ENCODE measurements at places on chromosomes 4 and X.

DNA sequence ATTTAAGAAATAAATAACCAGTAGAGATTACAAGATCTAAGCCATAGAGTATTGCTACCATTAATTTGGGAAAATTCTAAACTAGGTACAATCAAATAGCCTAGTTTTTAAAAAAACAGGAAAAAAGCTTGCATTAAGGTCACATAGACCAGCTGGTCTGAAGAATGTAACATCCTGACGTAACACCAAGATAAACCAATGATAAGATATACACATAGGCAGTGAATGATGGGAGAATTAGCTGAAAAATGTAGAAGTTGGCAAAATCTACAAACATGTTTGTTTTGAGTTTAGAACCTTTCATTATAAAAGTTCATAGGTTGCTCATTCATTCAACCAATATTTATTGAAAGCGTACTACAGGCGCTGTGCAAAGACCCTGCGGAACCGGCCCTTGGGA, 120.0 kb downstream of the SH3RF1 start:
- no peak for DNase-seq

DNA sequence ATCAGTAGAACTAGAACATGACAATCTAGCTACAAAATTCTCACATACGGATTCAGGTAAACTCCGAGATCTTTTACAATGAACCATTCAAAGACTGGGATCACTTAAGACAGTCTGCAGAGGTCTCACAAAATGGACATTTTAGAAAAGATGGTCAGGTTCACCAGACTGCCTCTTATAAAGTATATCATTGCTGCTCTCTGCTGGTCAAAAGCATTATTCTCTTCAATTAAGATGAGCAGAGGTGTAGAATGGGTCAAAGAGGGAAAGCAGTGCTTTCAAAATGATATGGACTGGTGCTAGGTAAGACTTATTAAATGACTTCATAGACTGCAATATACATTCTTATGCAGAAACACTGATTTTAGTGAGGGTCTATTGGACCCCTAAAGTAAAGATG, 434.7 kb downstream of the PACRGL start:
- no peak for DNase-seq

- no peak for DNase-seq
These were observed 9.0 kb downstream of the SSR4 start for GRCh38 chrX:153803211-153804099.

- DNase-seq, result no peak
These were observed 108.1 kb downstream of the UCHL1 start for GRCh38 chr4:41364876-41365275.

- no peak for DNase-seq
These were observed 39.4 kb upstream of the RHOH start for GRCh38 chr4:40157436-40157835.

DNA sequence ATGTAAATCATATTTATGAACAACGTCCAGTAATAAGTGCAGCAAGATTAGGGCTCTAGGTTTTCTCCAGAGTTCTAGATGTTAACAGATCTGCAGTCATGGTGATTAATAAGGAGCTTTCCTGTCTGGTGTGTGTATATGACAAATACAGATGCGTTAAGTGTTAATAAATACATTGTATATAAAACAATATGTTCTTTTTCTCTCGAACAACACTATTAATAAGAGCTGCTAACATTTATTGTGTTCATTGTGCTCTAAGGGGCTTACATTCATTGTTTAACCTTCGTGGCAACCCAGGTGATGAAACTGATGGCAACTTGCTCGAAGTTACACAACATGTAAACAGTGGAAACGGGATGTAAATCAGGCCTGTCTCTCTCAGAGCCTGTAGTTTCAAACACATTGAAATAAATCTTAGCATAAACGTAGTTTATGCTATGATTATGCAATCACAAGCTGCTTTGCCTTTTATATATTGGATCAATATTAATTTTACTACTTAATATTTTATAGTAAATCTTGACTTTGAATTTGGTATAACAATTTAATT, 547 bp upstream of the CLGN start:
- no peak for DNase-seq

- no peak for DNase-seq
These were observed 256.3 kb downstream of the CENPC start for GRCh38 chr4:67288964-67289363.

GRCh38 chr4:11446155-11446811, 17.6 kb upstream of the HS3ST1 start:
- no peak for DNase-seq

DNA sequence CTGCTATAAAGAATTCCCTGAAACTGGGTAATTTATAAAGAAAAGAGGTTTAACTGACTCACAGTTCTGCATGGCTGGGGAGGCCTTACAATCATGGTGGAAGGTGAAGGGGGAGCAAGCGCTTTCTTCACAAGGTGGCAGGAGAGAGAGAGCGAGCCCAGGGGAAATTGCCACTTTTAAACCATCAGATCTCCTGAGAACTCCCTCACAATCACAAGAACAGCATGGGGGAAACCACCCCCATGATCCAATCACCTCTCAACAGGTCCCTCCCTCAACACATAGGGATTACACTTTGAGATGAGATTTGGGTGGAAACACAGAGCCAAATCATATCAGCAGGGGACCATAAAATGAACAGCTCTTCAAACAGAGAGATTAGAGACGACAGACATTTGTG, 198.6 kb downstream of the MAGEB5 start:
- DNase-seq, result no peak

- DNase-seq, result no peak
These were observed 24.2 kb upstream of the CXCL2 start for GRCh38 chr4:74123065-74123728.

DNA sequence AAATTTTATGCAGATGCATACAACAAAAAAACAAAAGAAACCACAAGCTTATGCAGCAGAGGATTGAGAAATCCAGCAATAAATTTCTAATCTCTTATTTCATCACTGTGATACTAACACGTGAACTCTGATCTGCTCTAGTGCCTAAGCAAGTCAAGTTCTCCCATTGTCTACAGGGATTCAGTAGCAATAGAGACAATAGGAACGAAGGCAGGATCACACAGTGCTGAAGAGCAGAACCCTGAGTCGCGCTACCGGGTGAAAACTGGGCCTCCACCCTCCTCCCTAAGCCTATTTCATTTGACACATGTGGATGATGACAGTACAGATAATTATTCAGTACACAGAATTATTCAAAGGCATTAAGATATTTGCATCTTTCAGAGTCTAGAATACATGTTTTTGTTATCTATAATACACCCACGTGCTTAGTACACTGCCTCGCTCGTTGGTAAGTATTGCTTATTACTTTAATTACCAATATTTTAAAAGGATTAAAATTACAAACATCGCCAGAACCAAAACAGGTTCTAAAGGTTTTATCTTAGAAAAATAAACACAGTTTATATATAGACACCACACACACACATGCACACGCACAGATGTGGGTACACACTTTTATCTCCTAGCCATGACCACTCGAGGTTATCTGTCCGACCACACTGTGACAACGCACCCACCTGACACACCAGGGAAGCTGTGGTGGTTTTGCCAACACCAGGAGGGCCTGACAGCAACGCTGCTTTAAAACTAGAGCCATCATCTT, 60.1 kb downstream of the RFC1 start:
- DNase-seq, result no peak

GRCh38 chr4:17494258-17495190, 17.4 kb downstream of the QDPR start:
- DNase-seq, result no peak

DNA sequence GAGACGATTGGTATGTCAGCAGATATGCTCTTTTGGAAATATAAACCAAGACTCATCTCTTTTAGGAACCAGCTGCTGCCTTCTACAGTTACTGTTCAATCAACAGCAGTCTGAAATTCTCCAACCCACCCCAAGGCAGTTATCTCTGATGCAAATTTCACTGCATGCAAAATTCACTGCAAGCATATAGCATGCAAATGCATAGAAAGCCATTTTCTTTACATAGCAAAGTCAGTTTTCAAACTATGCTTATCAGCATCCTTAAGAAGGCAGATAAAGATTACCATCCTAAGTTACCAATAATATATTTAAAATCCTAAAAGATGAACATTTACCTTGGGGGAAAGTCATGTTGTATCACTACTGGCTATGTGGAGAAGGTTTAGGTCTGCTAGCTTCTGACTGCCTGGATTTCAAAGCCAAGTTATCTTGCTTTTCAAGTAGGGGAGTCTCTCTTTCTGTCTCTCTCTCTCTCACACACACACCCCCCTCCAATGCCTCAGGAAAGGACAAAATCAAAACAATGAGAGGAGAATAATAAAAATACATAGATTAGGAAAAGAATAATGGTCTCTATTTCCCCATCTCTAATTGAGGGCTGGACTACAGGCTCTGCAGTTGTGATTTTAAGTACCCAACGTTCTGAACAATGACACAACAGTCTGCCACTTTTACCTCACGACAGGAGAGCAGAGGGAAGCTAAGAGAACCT, 1.5 kb downstream of the NMU start:
- DNase-seq, result no peak

DNA sequence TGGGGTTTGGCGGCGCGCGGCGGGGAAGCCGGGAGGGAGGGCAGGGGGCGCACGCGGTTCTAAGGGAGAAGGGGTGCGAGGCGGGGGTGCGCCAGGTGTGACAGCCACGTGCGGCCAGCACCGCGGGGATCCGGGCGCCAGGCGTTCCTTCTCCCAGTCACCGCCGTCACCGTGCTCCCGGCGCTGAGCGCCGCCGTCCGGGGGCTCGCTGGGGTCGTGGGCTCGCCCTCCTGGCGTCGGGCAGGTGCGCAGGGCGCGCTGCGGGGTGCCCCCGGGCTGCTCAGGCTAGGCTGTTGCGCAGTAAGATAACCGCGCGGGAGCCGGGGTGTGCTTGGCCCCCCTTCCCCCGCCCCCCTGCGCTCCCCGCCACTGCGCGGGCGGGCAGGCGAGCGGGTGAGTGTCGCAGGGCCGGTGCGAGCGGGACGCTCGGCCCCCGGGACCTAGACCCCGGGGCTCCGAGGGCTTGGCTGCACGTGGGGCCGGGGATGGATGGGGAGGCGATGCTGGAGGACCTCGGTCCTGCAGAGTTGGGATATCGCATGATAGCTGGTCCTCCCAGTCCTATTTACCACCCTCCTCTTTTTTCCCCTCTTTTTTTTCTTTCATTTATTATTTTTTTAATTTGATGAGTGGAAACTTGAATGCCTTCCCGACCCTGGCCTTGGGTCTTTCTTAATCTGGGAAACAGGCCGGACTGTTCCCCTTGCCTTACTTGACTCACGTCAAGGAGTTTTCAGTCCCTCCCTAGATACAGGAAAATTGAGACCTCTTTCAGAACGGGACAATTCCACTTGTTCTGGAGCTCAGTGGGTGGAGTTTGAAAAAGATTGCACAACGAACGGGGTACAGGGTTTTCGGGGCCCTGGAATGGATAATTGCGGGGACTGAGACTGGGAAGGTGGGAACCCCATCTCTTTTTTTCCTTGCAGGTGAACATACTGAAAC, 797 bp downstream of the TXLNG start:
- DNase-seq, result peak; percentile 19

DNA sequence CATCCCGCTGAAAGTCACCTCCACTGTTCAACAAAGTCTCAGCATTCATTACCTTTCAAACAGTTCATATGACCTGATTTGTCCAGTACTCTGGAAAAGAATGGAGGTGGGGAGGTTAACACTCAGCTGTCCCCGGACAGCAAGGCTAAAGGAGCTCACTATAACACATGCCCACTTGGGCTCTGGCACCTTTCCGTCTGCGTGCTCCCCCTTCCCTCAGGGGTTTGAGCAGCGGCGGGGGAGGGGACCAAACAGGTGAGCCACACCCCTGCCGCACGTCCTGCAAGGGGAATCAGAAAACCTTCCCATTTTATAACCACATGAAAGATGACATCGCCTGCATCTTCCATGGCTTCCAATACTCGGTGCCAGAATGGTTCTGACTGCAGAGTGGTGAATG, 39.9 kb upstream of the NFXL1 start:
- DNase-seq, result no peak

- no peak for DNase-seq
These were observed 7.4 kb downstream of the FATE1 start for GRCh38 chrX:151723156-151723760.

- DNase-seq, result no peak
These were observed 46.9 kb downstream of the CCDC158 start for GRCh38 chr4:76373919-76374552.

DNA sequence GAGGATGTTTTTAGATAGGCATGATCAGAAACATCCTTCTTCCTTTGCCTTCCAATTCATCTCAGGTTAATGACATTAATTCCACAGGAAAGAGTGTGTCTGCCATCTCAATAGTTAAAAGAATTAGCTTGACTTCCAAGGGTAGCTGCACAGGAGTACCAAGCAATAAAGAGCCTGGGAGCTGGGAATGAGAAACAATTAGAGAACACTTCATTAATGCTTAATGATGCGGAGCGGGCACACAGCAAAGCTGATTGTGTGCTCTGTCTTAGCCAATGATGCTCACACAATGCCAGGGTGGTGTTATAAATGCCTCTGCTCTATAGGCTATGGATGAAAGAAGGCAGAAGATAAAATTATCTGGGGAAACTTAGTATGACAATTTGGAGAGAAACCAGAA, 1052.5 kb upstream of the LCORL start:
- no peak for DNase-seq

GRCh38 chr4:19675172-19675811, 576.4 kb upstream of the SLIT2 start:
- no peak for DNase-seq

GRCh38 chrX:123905332-123905731, 45.5 kb downstream of the XIAP start:
- no peak for DNase-seq

- DNase-seq, result no peak
These were observed 600 bp downstream of the BEX4 start for GRCh38 chrX:103215425-103215991.

DNA sequence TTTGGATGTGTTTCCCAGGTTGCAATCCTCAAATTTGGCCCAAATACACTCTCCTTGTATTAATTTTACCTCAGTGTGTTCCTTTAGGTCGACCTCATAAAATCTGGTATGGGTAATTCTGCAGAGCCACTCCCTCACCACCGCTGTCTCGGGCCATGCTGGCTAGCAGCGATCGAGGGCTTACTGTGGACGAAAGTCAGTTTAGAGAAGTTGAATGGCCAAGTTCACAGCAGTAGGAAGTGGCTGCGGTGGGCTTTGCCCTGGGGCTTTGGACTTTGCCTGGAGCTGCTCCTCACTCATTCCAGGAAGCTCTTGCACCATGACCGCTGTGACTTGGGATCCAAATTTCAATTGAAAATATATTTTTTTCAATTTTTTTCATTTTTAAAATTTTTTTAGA, 19.6 kb downstream of the TMEM187 start:
- DNase-seq, result no peak

- no peak for DNase-seq
These were observed 28.0 kb downstream of the ING2 start for GRCh38 chr4:183532821-183533220.

Measured in activated CD8-positive, alpha-beta memory T cell treated with anti-CD3 and anti-CD28 coated beads for 4 hours (primary cell).